ENCODE measurements at places on chromosomes 1 and 21.

- no peak for DNase-seq
Observed at GRCh38 chr1:112251766-112252506, 144.1 kb upstream of the CTTNBP2NL start.

DNA sequence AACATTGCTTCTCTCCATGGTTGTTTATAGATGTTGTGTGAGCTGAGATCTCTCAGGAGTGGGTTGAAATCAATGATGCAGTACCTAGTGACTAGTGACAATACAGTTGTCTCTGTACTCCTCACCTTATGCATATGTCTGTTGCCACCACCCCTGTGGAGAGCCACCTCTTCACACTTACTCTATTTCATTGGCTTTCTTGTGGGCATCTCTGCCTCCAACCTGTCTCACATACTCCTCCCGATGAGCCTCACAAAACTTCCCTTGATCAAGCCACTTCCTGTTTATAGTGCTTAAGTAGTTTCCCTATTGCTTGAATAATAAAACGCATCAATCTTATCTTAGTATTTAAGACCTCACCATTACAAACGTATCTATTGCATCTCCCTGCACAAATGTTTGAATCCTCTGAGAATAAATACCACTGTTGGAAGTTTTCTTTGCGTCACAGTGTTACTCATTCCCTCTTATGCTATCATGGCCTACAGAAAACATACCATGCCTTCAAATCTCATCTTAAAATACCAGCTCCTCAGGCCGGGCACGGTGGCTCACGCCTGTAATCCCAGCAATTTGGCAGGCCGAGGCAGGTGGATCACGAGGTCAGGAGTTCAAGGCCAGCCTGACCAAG lies 54.7 kb upstream of the GREM2 start:
- DNase-seq, result no peak

DNA sequence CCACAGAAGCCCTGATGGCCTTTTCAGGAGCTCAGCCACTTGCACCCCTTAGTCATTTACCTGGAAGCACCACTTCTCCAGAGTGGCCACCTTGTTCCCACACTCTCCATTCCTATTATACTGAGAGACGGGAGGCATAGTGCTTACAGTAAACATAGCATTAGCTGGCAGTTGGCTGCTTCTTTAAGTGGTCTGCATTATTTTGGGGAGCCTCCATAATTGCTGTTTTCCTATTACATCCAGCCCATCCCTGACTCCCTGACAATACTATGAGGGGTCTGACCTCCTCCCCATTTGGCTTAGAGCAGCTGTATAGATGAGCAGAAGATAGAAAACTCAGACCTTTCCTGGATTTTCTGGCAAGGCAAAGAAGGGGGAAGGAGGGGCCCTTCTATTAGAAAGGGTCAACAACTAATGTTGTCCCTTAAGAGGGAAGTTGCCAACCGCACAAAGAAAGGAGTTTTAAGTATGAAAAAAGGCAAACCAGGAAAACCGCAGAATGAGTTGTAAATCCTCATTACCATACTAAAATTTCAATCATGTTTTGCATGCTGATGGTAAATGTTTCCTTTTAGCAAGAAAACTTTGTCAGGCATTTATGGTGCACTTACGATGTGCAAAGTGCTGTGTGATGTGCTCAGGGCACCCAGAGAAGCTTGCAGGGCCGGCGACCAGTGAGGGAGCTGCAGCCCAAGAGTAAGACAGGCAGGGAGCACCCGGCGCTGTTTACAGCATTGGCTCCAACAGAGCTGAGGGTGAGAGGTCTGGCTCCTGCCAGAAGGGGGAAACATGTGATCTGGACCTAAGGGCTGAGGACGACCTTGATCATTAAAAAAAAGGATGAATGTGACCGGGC lies 167.3 kb downstream of the ZZZ3 start:
- DNase-seq, result no peak

DNA sequence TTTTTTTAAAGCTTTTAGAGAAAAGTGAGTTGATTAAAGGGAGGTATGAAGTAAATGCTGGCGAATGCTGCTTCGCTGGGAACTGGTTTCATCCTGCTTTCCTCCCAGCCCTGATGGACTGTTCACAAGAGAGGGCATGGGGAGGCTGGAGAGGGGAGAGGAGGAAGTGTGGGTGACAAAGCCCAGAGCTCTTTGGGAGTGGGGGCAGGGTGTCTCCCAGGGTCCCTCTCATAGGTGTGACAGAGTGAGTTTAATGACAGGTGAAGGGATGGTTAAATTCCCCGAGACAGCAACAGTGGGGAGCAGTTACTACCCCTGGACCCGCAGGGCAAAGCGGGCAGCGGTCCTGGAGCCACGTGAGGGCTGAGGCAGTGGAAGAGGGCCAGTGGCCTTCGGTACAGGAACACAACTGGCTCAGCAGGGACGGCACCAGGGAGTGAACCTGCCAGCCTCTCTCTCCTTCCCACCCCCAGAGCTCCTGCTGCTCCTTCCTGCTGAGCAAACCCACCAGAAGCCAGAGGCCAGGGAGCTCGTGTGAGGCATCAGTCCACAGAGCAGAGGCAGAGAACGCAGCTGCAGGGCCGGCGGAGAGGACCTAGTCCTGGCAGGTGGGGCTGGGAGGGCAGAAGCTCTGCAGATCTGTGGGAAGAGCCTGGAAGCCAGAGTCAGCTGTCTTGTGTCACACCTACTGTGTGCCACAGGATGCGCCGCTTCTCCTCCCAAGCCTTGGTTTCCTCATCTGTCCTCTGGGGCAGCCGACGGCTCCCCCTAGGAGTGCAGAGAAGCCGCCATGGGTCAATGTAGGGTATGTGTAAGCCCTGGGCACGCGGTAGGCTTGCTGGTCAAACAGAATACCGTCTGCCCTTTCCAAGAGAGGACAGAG lies 20.9 kb upstream of the LRP8 start:
- DNase-seq, result no peak

GRCh38 chr1:63937461-63938022 lies 163.7 kb downstream of the ROR1 start:
- no peak for DNase-seq

Measured in pancreas (tissue), 10 donors.